ENCODE measurements at places on chromosomes 2 and 18.

- no peak for DNase-seq
These were observed 214.8 kb upstream of the PID1 start for GRCh38 chr2:229485857-229486256.

GRCh38 chr18:1014951-1015624, 110.4 kb downstream of the ADCYAP1 start:
- DNase-seq: no peak

DNA sequence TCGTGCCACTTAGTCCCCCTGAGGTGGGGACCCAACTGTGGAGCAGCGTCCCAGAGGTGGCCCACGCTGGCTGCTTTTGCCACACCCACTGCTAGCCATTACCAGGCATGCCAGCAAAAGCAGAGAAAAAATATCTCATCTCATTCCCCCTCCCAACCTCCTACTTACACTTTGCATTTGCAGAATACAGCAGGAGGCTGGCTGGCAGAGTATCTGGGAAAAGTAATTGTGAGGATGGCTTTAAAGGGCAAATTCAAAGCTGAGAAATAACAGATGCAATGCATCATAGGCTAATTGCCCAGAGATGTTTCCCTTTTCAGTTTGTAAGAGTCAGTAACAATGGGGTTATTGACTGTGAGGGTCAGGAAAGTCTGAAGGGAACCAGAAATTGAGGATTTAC, 438.1 kb upstream of the DSEL start:
- DNase-seq: no peak

DNA sequence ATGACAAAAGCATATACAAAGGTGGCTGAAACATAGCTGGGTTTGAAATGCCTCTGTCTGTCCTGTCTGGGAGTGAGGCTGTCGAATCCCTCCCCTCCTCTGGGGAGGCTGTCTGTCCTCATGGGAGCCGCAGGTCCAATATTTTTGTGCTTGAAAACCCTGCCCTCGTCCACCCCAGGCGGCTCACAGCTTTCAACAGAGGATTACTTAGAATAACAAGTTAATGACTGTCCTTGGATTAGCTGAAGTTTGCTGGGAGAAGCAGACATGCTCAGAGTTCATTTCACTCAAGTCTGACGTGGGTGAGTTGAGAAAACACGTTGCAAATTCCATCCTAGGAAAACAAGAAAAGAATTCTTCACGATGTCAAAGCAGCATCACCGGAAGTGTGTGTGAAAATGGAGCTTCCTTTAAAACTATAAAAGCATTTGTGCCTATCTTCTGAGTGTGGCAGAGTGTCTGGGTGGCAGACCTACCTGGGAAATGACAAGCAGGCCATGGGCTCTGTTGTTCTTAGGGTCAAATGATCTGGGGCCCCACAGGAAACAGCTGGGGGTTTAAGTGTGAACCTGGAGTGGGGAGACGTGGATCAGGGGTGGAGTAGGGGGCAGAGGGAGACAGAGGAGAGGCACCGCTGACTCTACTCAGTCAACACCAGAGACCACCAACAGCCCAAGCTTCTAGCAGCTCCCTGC, 77.1 kb downstream of the DDX1 start:
- no peak for DNase-seq

DNA sequence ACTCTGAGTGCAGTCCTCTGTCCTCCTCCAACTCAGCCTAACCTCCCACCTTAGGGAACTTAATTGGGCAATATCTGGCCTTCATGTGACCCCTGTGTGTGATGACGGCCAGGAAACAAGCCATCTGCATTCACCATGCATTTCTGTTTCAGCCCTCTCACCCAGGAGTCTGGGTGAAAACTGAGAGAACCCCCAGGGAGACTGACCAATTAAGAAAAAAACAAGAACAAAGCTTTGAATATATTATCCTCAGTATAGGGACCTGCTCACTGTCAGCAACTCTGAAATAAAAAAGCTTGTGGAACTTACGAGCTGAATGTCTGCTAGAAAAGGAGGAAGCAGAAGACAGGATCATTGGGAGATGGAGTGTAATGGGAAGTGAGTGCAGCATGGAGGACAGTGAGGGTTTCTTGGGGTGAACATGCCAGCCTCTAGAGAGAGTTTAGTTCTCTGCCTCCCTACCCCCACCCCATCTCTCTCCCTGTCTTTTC, 9.5 kb downstream of the MAPRE2 start:
- no peak for DNase-seq

DNA sequence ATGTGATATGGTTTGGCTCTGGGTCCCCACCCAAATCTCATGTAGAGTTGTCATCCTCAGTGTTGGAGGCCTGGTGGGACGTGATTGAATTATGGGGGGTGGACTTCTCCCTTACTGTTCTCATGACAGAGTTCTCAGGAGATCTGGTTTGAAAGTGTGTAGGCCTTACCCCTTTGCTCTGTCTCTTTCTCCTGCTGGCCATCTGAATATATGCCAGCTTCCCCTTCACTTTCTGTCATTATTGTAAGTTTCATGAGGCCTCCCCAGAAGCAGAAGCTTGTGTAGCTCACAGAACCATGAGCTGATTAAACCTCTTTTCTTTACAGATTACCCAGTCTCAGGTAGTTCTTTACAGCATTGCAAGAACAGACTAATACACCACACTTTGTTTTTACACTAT, 222.3 kb downstream of the DOK6 start:
- no peak for DNase-seq

GRCh38 chr2:240685771-240686371, 3.2 kb upstream of the AQP12B start:
- DNase-seq: peak; percentile 98

GRCh38 chr2:239991689-239992314, 33.3 kb downstream of the NDUFA10 start:
- DNase-seq: peak; percentile 42

DNA sequence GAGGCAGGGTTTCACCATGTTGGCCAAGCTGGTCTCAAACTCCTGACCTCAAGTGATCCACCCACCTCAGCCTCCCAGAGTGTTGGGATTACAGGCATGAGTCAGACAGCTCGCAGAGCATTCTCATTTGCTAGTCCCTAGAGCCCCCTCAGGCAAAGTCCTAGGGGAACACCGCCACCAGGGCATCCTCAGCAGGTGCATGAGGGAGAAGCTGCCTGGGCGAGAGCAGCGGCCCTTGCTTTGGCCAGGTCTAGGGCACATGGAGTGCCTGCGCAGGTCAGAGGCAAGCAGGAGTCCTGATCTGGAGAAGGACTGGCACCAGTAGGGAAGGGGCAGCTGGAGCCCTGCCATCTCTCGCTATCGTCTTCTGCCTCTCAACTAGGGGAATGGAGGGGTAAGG, 32.4 kb downstream of the NGEF start:
- DNase-seq: no peak

DNA sequence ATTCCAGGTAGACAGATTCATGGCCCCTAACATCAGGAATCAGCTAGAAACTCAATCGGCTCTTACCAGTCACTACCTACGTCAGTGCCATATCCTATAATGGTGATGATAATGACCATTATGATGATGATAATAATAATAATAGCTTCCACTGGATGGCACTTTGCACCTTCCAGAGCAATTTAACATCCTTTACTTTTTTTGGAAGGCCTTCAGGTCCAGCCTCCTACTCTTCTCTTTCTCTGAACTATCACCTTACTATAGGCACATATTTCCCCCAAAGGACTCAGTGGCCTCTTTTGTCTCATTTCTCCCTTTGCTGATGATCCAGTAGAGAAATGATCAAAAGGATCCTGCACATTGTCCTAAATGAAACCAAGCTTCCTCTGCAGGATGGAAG, 56.0 kb downstream of the BCL11A start:
- no peak for DNase-seq

GRCh38 chr2:88053296-88053695, 2.3 kb downstream of the KRCC1 start:
- no peak for DNase-seq

- DNase-seq: no peak
These were observed 58.7 kb downstream of the ITGB6 start for GRCh38 chr2:160141419-160141818.

GRCh38 chr2:233928594-233929351, 11.6 kb downstream of the TRPM8 start:
- DNase-seq: peak; percentile 13

DNA sequence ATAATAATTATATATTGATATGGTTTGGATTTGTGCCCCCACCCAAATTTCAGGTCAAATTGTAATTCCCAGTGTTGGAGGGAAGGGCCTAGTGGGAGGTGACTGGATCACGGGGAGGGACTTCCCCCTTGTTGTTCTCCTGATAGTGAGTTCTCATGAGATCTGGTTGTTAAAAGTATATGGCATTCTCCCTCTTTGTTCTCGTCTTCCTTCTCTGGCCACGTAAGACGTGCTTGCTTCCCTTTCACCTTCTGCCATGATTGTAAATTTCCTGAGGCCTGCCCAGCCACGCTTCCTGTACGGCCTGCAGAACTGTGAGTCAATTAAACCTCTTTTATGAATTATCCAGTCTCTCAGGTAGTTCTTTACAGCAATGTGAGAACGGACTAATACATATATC, 88.3 kb downstream of the ROCK2 start:
- no peak for DNase-seq

- DNase-seq: no peak
These were observed 105.8 kb upstream of the MYCN start for GRCh38 chr2:15834381-15835031.

- DNase-seq: no peak
These were observed 412.0 kb downstream of the MEIS1 start for GRCh38 chr2:66846887-66847286.

- DNase-seq: no peak
These were observed 512.7 kb downstream of the CMPK2 start for GRCh38 chr2:6352906-6353515.
